Stimulated activated CD8-positive, alpha-beta memory T cell treated with anti-CD3 and anti-CD28 coated beads, Interleukin-15, amount 100 ng/mL, for 4 hours (primary cell): ENCODE measurements at places on chromosomes 16 and 17.

- peak; percentile 33 for DNase-seq
These were observed 5.4 kb downstream of the ATPAF2 start for GRCh38 chr17:18033442-18034099.

GRCh38 chr17:9816472-9816871 lies 5.4 kb downstream of the GSG1L2 start:
- no peak for DNase-seq

GRCh38 chr17:27634776-27635175 lies 3.8 kb downstream of the LGALS9 start:
- DNase-seq, result no peak

GRCh38 chr16:67766291-67766690 lies 40.1 kb downstream of the RANBP10 start:
- no peak for DNase-seq

DNA sequence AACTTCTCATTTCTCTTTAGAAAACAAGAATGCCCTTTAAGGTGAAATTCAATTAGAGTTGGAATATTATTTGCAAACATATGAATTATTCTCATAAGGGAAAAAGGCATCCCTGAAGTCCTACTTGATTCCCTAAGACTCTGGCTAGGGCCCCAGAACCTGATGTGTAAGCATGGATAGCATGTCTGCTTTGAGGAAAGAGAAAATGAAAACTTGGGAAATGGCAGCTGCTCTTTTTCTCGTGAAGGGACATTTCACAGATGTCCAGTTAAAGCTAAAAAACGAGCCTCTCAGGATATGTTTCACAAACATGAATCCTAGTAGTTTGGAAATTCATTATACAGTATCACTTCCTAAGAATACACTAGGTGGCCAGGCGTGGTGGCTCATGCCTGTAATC lies 112.3 kb upstream of the CLEC3A start:
- DNase-seq, result no peak

- no peak for DNase-seq
These were observed 48.0 kb downstream of the SMPD3 start for GRCh38 chr16:68400083-68400923.

DNA sequence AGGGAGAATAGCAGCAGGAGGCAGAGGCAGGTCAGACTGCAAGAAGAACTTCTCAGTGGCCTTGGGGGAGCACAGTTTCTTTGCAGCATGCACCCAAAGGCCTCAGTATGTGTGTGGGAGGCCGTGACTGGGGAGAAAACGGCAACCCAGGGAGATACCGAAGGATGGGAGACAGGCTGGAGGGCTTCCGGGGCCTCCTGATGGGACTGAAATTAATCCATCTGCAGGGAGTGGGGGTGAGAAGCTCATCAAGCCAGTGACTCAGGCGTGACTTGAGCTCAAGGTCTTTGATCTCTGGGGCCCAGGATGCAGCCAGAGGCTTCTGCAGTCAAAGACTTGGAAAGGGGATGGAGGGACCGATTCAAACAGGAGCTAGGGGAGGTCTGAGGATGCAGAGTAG lies 5.1 kb upstream of the C17orf113 start:
- no peak for DNase-seq

DNA sequence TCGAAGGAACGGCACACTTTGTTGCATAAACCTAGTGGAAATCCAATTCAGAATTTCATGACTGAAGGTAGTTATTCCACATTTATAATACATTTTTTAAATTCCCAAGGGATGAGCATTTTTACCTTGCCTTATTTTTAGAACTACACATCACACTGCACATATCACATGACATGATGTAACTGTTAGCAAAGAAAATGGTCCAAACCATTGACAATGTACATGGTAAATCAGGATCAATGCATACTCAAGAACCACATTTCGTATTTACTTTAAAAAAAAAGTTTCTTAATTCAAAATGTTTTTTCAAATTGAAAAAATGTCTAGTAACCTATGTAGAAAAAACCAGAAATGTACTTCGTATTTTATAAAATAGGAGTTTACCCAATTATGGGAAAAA lies 2.5 kb downstream of the KANSL1 start:
- no peak for DNase-seq

GRCh38 chr17:61072648-61073047 lies 327.0 kb upstream of the TBX2 start:
- no peak for DNase-seq

DNA sequence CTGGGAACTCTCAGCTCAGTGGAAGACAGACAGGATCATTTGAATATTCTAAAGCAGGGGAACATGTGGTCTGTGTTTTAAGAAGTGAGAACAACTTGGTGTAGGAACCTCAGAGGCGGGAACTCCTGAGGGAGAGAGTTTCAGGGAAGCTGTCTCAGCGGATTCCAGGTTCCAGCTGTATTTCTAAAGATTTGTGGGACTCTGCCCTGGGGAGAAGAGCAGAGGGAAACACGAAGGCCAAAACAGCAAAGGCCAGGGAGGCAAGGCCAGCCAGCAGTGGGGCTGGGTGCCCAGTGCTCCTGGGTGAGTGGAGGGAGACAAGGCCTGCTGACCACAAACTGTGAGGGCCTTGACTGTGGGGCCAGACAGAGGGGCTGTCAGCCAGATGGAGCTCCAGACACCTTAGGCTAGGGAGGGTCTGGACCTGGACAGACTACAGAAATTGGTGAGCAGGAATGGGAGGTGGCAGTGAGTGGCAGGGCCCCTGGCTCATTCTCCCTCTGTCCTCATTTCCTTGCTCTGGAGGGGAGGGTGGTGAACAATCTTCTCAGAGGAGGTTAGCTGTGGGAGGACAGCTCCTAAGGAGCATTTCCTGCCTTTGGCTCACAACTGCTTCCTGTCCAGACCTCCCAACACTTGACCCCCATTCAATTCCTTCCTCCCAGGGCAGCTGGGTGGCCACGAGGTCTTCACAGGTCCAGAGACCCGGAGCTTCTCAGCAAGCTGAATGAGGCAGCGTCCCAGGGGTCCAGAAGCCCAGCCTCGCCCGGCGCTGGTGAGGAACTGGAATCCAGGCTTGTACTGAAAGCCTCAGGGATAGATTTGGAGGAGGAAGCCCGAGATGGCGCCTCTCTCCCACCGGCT lies 21.0 kb upstream of the FZD2 start:
- no peak for DNase-seq

DNA sequence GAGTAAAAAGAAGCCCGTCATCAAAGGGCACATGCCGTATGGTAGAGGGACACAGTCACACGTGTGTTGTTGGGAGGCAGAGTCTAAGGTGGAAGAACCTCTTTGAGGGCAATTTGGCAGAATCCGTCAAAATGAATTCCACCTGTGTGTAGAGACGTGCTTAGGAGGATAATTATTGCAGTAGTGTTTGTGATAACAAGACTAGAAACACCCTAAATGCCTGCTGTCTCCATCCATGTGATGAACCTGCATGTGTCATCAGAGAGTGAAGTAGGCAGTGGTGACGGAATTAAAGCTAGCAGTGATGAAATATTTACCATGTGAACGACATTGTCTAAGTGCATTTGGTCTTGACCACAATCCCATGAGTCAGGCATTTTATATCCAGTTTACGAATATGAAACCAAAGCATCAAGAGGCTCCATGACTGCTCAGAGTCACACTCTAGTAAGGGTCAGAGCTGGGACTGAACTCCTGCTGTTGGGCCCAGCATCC lies 61.3 kb upstream of the ADORA2B start:
- DNase-seq, result no peak

DNA sequence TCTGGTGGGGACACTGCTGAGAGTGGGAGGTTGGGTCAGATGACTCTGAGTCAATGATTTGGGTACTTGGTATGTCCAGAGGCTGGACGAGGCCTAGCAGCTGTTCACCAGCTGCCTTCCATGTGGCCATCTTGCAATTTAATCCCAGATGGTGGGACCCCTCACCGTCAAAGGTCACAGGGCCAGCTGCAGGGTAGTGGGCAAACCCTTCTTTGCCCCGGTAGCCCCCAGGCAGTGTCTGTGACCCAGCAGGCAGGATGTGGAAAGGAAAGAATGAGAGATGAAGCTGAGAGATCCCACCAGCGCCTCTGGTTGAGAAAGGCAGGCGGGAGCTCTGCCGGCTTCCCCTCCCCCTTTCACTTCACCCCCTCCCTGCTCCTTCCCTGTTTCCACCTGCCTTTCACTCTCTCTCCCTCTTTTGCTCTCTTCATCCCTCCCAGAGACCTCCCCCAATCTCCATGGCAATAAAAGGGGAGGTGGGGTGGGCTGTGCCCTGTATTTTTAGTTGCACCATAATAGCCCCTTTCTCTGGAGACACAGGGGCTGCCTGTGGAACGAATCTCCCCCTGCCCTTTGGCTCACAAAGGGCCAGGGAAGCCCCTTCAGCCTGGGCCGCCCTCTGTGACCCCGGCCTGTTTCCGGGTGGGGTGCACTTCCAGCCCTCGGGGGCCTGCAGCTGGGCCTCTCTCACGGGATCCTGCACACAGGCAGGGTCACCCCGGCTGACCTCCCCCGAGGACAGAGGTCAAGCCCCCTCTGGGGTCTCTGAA lies 20.2 kb downstream of the CDK5RAP3 start:
- no peak for DNase-seq

DNA sequence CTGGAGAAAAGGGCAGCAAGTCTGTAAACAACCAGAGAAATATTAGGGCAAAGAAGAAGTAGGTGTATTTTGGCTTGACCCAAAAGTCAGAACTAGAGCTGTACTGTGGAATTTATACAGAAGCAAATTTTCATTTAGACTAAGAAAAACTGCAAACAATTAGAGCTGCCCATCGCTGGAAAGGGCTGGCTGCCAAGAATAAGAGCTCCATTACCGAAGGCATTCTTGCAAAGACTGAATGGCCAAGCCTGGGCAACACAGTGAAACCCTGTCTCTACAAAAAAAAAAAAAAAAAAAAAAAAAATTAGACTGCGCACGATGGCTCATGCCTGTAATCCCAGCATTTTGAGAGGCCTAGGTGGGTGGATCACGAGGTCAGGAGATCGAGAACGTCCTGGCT lies 53.9 kb upstream of the TMC5 start:
- no peak for DNase-seq

- DNase-seq, result no peak
These were observed 72.6 kb downstream of the CDK12 start for GRCh38 chr17:39533891-39534290.

- no peak for DNase-seq
These were observed 1.4 kb downstream of the NFAT5 start for GRCh38 chr16:69566981-69567680.

DNA sequence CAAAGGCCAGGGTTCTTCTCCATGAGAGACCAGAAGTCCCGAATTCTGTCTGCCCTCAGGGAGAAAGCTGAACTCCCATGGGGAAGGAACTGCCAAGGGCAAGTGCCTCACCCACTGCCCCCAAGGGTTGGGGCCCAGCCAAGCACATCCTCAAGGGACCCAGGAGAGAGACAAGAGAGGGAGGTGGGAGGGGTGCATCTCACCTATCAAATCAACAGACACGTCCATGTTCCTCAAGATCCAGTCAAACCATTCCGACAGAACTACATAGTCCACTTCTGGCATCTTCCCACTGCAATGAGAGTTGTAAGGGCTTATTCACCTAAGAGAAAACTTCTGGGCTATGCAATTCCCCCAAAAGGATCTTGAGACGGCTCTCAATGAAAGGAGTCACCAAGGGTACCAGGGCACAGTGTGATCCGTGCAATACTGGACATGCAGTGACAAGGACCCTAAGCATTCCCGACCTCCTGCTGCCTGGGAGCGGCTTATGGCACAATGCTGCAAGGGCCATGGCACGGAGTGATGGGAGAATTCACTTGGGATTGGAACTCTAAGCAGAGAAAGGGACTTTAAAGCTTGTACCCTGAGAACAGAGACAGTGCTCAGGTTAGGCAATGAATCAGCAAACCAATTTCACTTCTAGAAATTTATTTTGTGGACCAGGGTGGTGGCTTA lies 32.2 kb downstream of the TK2 start:
- DNase-seq, result no peak

DNA sequence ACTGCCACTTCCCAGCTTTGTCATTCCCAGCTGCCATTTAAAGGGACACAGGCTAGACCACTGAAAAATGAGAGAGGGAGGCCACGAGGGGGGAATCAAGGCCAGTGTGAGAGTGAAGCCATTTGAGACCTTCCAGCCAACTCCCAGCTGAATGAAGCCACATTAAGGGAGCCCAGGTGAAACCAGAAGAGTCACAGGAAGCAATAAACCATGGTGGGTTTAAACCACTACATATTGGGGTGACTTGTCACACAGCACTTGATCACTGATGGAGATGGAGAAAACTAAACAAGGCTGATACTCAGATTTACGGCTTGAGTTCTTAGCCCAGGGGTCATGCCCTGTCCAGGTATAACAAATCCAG lies 2.8 kb upstream of the NUBP1 start:
- DNase-seq, result no peak

- DNase-seq, result no peak
These were observed 5.6 kb downstream of the CDH16 start for GRCh38 chr16:66913081-66913480.

DNA sequence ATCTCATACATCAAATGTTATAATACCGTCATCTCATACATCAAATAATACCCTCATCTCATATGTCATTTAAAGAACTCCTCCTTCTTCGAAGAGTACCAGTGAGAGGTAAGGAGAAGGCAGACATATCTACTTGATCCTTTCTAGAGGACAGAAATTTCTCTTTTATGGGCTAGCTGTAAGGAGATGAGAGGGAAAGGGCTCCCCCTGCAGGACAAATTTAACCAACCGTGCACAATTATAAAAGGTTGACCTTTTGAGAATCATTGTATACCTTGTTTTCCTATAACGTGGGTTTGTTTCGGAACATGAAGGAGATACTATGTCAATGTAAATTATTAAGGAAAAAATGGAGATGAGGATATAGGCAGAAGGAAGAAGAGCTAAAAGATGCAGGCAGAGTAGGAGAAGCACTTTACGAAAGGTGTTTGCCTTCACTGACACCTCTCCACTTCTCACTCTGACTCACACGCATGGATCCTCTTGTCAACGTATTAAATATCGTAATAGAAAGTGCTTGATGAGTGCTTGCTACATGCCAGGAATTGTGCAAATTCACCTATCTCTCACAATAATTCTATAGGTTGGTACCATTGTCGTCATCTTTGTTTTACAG lies 465.9 kb upstream of the ERCC4 start:
- no peak for DNase-seq

DNA sequence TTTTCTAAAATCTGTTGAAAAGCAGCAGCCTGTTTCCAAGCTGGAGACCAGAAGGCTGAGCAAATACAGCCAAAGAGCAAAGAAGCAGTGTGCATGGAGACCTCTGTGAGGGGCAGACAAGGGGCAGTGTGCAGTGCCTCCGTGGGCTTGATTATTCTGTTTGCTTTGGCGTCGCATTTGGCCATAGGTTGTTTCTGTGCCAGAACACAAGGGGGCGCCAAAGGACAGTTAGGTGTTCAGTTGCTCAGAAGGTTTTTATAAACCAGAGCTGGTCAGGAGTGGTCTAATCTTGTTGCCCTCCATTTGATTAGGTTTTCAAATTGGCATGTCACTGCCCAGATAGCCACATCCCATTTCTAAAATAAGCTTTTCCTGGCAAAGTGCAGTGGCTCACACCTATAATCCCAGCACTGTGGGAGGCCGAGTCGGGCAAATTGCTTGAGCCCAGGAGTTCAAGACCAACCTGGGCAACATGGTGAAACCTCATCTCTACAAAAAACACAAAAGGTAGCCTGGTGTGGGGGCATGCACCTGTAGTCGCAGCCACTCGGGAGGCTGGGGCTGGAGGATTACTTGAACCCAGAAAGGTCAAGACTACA lies 10.6 kb downstream of the MYH3 start:
- peak; percentile 19 for DNase-seq

GRCh38 chr16:1196494-1196893 lies 28.6 kb downstream of the TPSG1 start:
- no peak for DNase-seq

GRCh38 chr16:50313596-50314478 lies 47.5 kb downstream of the ADCY7 start:
- DNase-seq, result peak; percentile 24

GRCh38 chr17:63138713-63139112 lies 172.7 kb downstream of the TANC2 start:
- DNase-seq, result no peak
